Right cardiac atrium (tissue), 5 donors: ENCODE measurements at places on chromosomes 16 and 17.
A peak's percentile ranks its signal among the peaks of the same experiment; 100 is the strongest.

GRCh38 chr17:61363601-61364462 lies 35.8 kb upstream of the TBX2 start:
- no peak for DNase-seq

DNA sequence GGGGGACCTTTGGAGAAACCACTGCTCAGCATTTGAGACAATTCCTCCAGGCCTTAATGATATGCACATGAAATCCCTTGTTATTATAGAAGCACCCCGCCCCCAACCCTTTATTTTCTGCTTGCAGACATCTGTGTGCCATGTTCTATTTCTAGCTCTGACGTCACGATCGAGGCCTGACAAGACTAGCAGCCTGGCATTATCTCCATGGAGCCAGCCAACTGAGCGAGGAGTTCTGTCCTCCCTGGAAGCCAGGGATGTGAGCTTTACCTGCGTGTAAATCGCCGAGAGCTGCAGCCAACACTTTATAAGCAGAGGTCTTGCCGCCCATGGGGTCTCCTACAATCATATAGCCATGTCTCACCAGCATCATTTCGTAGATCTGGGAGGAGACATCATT lies 116.9 kb downstream of the DNAH3 start:
- DNase-seq = peak; percentile 26

- DNase-seq = no peak
Observed at GRCh38 chr17:77798481-77798880, 160.0 kb upstream of the TNRC6C start.

DNA sequence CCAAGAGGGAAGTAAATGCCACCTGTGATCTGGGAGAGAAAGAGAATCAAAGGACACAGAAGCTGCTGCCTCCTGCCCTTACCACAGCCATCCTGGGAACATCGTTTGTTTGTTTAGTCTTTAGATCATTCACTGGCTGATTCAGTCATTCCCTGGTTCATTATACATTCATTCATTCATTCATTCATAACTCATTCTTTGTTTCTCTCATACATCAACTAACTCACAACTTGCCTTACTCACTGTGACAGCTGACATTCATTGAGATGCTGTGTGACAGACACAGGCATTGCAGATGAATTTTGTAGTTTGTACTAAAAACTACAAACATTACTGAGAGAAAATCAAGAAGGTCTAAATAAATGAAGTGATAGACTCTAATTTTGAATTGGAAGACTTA lies 291.0 kb upstream of the TNRC6C start:
- no peak for DNase-seq
